8988T (cell line): ENCODE measurements at places on chromosomes 4 and X.

GRCh38 chr4:165780735-165781134 lies 92.3 kb upstream of the TLL1 start:
- DNase-seq, result no peak

GRCh38 chrX:71492231-71493065 lies 40.5 kb upstream of the OGT start:
- DNase-seq, result no peak

- no peak for DNase-seq
Observed at GRCh38 chr4:172957216-172957615, 211.4 kb upstream of the GALNT7 start.

GRCh38 chr4:73485596-73485995 lies 4.1 kb downstream of the AFM start:
- DNase-seq, result no peak

DNA sequence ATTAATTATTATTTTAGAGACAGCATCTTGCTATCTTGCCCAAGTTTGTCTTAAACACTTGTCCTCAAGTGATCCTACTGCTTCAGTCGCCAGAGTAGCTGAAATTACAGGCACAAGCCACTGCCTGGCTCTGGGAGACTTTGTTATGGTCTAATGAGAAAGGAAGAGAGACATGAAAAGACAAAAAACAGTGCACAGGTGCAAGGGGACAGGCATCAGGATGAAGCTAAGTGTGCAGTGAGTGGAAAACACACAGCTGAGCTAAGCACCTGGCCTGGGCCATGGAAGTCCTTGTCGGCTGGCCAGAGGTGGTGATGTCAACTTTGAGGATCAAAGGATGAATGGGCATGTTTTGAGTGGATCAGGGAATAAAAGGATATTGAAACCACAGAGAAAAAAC lies 102.7 kb downstream of the HS3ST1 start:
- DNase-seq, result no peak

DNA sequence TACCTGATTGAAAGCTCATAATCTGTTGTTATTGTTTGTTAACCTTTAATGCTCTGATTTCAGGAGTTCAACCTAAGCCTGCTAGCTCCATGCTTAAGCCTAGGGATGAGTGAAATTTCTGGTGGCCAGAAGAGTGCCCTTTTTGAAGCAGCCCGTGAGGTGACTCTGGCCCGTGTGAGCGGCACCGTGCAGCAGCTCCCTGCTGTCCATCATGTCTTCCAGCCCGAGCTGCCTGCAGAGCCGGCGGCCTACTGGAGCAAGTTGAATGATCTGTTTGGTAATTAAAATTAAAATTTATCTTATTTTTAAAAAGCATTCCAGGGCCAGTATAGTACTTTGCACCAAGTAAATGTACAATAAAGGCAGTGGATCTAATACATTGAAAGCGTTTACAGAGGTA lies 37.1 kb upstream of the MSANTD1 start:
- no peak for DNase-seq

DNA sequence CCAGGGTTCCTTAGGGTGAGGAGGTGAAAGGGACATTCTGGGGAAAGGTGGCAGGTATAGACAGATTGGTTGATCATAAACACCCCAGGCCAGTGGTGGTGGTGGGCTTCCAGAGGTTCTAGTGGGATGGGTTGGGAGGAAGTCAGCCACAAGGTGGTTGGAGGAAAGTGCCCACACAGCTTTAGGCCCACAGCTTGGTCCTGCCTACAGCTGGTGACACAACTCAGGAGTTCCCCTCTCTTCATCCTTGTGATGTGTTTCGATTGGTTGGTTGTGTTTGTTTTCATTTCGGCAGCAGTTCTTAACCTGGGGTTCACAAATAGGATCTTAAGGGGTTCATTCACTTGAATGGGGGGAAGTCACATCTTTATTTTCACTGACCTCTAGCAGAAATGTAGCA lies 157.0 kb downstream of the TMEM164 start:
- no peak for DNase-seq

GRCh38 chrX:41688835-41689234 lies at the start of gene GPR34:
Gene GPR34, plus strand, starts transcription at chrX:41688973. Its CDS starts 6,661 bp downstream, at chrX:41695634.
- no peak for DNase-seq

DNA sequence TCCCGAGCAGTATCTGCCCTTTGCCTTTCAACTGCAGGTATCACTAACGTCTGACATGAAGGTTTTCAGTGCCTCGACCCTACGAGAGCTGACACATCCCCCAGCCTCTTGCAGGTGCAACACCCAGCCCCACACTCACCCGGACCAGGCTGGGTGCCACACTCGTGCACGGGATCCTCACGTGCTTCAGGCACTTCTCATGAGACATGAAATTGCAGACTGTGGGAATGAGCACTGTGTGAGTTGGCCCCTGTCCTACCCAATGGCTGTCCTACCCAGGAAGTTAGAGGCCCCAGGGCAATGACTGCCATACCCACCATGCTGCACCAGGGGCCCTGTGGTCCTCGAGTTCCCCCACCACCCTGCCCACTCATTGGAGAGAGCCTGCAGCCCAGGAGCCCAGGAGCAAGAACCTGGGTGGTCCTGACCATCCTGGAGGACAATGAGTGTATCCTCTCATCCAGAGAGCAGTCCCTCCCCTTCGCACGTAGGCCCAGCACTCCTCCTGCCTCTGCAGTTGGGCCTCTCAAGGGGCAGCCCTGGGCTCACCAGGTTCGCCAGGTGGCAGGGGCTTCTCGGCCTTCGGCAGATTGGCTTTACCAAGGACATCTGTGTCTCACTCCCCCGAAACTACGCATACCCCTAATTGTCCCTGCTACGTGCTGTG lies 2.4 kb downstream of the DGKQ start:
- DNase-seq, result no peak

GRCh38 chr4:120314969-120315368 lies 248.3 kb upstream of the MAD2L1 start:
- DNase-seq, result no peak

DNA sequence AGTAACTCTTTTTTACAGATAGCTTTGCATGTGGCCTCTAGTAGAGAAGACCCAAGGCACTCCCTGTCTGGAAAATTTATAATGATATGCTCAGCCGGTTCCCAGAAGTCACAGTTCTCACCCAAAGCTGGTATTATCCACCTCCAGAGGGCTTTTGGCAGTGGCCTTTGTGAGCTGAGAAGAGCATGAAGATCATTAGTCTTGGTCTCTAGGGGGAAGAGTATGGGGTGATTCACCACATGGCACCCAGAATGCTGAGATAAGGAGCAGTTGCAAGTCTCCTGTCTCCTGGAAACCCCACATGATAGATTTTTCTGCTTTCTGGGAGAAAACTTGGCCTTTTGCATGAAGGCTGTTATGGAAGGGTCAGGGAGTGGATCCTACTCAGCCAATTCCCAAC lies 75.4 kb upstream of the PRPS1 start:
- DNase-seq, result no peak
